ENCODE measurements at places on chromosomes 2 and 18.

GRCh38 chr18:8610459-8610851 is 1.2 kb downstream of the RAB12 start:
- no peak for DNase-seq

DNA sequence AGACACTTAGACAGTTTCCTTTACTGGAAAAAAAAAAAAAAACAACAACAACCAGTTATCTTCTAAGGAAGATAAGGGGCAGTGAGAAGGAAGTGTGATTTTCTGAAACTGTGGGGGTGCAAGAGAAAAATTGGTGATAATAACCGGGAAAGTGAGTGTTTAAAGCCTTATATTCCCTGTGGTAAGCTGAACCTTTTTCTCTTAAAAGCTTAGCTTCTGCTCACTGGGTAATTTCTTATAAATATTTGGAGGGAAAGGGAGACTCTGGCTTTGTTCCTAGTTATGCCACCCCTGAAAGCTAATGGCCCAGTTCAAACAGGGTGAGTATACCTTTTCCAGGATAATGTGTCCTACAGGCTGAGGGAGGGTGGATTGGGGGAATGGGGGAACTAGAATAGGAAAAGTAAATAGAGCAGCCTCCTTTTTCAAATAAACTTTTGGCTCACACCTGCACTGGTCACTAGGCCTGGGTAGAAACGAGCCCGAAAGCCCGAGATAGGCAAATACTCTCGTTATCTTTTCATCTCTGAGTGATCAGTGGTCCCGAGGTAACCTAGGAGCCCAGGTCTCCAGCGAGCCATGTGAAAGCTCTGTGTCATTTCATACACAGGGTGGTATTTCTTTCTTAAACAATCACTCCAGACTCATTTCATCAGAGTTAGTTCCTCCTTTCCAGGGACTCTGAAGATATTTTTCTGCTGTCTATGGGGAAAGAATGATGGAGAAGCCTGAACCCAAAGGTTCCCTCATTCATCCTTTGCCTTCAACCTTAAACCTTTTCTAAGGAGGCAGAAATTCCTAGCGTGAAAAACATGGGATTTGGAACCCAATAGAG is 15.5 kb upstream of the SRBD1 start:
- no peak for DNase-seq

- DNase-seq: no peak
These were observed 110.3 kb downstream of the RAB3GAP1 start for GRCh38 chr2:135162377-135162776.

DNA sequence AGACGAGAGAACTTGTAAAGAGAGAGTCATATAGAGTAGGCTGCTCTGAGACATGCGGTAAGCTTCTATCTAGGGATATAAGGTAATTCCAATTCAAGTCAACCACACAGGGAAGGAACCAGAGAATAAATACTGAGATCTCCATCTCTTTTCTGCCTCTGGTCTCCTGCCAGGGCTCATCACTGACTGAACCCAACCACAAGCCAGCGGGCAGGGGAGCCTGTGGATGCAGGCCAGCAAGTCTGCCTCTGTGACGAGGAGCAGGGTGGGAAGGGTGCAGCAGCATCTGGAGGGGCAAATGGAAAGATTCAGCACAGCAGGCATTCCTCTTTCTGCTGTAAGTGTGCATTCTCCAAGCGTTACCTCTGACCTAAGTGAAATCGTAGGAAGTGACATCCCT is 82.2 kb downstream of the ICOS start:
- DNase-seq: no peak

DNA sequence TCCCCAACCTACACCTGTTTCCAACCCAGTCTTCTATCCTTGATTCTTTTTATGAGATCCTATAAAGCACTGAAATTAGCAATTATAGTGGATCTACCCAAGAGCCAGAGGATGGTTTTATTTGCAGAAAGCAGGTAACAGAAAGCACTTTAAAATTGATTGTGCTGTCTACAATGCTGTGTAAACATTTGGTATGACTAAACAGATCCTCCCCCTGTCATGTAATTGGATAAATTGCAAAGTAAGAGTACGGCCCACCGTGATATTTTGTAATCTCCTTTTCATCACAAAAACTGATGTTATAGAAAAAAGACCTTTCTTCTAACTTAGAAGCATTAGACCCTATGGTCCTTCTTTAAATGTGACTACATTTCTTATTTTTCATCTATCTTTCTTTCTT is 11.3 kb upstream of the PPP3R1 start:
- no peak for DNase-seq

- DNase-seq: peak; percentile 14
These were observed 8.2 kb upstream of the SMARCAL1 start for GRCh38 chr2:216404010-216404618.

DNA sequence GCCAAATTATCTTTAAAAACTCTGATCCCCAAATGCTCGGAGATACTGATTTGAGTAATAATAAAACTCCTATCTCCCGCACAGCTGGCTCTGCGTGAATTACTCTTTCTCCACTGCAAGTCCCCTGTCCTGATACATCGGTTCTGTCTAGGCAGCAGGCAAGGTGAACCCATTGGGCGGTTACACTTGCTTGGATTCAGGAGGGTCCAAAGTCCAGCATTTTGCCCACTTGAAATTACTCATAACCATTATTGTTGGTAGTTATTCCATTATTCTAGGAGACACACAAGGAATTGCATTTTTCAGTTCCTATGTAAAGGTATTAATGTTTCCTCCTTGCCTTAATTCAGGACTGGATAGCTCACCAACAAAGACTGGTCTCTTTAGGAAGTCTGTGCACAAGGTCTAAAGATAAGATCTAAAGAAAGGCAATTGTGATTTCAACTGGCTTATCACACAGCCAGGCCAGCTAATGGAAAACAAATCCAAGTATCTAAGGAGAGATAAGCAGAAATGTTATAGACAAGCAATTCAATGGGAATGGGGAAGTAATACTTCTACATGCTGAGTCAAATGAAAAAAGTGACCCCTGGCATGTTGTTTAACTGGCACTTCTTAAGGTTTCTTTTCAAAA is 23.2 kb upstream of the NPC1 start:
- DNase-seq: no peak

- no peak for DNase-seq
These were observed 31.4 kb downstream of the KCNJ13 start for GRCh38 chr2:232744963-232745362.

DNA sequence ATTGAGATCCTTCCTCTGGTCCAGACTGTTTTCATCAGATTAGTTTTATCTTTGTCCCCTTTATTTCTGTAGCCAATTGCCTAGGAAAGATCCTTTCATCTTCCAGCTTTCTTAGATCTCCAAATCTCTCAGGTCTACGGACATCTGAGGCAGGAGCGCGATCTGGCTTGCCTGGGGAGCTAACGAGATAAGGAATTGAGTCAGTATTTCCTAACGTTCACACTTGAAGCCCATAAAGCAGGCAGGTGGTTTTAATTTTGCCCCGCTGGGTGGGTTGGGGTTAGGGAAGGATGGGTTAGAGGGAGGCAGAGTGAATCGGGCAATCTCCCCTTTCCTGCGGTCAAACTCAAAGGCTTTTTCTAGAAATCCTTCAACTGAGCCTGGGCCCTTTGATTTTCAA is 727 bp upstream of the TTLL4 start:
- DNase-seq: no peak

- no peak for DNase-seq
These were observed 44.0 kb downstream of the DNMT3A start for GRCh38 chr2:25297738-25298137.

- DNase-seq: no peak
These were observed 10.8 kb downstream of the DSG2 start for GRCh38 chr18:31508781-31509180.

- no peak for DNase-seq
These were observed 19.3 kb downstream of the GPD2 start for GRCh38 chr2:156455361-156455975.

DNA sequence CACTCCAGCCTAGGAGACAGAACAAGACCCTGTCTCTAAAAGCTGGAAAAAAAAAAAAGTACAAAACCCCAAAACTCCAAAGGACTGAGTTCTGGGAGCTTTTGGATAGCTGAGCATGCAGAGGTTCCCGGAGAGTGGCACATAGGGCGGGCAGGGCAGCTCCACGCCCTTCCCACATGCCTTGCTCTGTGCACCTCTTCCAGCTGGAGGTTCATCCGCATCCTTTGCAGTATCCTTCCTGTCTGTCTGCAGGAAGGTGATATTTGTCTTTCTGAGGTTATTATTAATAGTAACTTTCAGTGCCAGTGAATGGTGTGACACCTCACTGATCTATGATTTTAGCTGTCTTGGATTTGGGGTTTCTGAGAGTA is 70.2 kb downstream of the INPP4A start:
- DNase-seq: no peak

GRCh38 chr2:158686210-158686691 is 108.9 kb upstream of the DAPL1 start:
- DNase-seq: peak; percentile 73

DNA sequence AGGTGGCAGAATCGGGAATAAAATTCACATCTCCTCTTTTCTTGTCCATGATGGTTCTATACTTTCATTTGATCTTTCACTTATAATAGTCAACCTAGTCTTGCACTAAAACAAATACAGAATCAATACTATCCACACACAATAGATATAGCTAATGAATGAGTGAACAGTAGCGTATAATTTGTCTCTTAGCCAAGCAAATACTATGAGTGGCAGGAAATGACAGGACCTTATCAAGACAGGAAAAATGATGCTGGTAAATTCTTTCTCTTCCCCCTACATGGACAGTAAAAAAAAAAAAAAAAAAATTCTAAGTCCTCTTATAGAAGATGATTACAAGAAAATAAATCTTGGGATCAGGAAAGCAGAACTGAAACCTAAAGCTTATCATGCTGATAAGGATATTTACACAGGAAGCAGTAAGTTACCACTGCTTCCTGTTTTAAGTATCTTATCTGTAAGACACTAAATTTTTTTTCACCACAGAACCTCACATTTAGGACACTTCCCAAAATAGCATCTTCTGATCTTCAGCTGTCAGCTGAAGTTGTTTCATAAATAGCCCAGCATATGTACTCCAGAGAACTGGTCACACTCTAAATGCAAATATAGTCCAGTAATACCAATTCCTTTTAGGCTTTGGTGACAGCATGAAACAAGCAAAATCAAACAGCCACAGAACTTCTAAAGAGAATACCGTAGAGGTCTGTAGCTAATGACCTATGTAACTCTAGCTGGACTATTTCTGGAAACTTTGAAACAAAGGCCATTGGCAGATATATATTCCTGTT is 27.0 kb downstream of the IRS1 start:
- DNase-seq: no peak

DNA sequence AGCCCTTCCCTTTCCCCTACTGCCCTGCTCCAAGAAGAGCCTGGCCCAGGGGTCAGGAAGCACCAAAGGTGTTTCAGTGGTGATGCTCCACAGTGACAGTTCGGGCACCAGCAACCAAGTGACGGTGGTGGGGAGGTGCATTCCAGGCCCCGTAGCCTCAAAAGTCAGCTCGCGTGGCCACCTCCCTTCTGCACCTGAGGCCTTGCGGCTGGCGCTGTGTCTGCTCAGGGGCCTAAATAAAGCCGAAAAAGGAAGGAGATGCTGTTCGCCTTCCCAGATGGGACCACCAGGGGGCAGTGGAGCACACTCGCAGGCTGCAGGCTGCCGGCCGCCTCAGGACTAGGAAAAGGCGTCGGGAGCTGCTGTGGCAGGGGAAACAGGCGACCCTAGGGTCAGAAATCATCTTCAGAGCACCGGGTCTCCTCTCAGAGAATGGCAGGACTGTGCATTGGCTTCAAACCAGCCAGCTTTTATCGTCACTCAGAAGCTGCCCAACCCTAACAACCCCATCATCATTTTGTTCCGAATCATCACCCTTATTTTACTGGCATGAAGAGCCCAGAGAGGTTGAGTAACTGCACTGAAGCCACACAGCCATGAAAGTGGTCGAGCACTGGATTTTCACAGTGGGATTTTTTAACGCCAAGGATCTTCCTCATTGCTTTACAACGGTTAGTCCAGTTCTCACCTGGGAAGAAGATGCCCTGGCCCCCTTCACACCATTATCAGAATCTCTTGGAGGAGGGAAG is 213.0 kb upstream of the CELF4 start:
- peak; percentile 22 for DNase-seq
